ENCODE measurements at places on chromosomes 4 and X.

DNA sequence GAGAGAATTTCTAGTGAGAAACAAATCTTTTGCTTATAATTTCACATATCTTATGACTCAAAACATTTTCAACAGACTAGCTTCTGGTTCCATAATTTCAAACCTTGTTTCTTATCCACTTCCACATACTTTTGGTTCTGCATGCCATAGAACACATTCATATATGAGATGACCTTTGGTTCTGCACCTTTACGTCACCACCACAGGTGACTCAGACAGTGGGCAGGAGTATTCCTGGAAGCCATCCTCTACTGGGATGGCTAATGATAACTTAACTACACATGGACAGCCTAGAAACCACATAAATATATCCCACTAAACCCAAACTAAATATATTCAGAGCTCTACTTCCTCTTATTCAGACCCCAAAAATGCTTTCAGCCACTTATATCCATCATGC, 133.3 kb downstream of the DCK start:
- DNase-seq = peak; percentile 85

GRCh38 chrX:78116766-78117165, 12.7 kb downstream of the PGK1 start:
- DNase-seq = no peak

- no peak for DNase-seq
Measured at GRCh38 chr4:118904935-118905334, 16.3 kb downstream of the SYNPO2 start.

- no peak for DNase-seq
Measured at GRCh38 chr4:153113061-153113837, 91.0 kb upstream of the TRIM2 start.

- no peak for DNase-seq
Measured at GRCh38 chrX:39613997-39614679, 483.6 kb downstream of the BCOR start.

DNA sequence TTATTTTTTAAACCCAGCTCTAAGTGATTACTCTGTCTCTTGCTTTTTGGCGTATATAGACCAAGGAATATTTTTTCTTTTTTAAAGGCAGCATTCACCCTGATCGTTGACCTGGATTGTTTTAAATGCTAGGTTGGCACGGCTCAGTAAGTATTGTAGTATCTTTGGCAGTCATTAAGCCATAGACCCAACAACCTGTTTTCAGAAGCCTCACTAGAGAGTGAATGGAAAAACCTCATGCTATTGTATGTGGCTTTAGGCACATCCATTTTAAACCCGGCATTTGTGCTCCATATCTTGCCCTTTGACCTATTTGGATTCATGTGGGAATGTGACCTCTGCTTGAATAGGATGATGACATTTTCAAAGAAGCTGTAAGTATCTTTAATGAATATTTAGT, 183.9 kb downstream of the SNCA start:
- DNase-seq = no peak

DNA sequence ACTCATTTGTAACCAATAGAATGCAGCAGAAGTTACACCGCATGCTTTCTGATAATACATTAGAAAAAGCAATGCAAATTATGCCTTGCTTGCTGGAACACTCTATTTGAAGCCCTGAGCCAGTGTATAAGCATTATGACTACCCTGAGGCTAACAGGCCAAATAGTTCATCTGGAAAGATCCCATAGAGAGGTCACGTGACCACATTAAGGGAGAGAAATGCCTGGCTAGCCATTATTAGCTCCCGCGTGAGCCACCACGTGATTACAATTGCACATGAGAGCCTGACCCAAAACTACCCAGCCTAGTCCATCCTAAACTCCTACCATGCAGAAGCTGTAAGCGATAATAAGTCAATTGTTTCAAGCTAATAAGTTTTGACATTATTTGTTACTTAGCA, 472.9 kb upstream of the GALNTL6 start:
- no peak for DNase-seq

- DNase-seq = no peak
Measured at GRCh38 chrX:152641256-152641875, 3.7 kb downstream of the GABRQ start.

DNA sequence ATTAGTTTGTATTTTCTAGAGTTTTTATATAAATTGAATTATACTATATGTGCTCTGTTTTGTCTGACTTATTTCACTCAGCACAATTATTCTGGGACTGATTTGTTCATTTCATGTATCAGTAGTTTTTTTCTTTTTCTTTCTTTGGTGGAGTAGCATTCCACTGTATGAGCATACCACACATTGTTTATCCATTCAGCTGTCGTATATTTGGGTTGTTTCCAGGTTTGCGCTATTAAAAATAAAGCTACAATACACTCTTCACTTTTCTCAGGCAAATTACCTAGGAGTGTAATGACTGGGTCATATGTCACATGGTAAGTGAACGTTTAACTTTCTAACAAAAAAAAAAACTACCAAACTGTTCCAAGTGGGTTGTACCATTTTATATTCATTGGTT, 9.6 kb upstream of the OTUD4 start:
- DNase-seq = no peak

GRCh38 chrX:136166221-136166855, 19.0 kb downstream of the FHL1 start:
- peak; percentile 18 for DNase-seq

- DNase-seq = no peak
Measured at GRCh38 chr4:105279314-105279713, 132.6 kb downstream of the TET2 start.

- no peak for DNase-seq
Measured at GRCh38 chr4:115850799-115851509, 737.5 kb upstream of the NDST4 start.

GRCh38 chr4:24913119-24913485, 260 bp upstream of the CCDC149 start:
- no peak for DNase-seq

GRCh38 chrX:154749856-154750255, 1.0 kb downstream of the GAB3 start:
- no peak for DNase-seq

- DNase-seq = peak; percentile 11
Measured at GRCh38 chrX:17007134-17007768, 60.8 kb downstream of the REPS2 start.

DNA sequence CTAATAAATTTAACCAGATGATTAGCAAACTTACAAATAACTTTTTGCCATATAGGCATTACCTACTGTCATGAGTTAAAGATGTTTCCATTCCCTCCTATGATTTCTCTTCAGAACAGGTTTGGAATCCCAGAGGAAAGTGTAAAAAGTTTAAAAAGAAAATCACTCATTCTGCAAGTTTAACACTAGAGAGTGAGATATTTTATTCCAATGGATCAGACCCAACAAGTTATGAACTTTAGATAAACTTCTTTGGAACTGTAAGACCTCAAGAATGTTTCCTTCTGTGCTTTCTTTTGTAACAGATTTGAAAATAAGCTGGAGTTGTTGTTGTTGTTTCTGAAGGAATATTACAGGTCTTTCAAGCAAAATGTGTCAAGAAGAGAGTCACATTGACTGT, 51.6 kb downstream of the PPP3CA start:
- no peak for DNase-seq

GRCh38 chr4:8005814-8006215, 66.2 kb upstream of the AFAP1 start:
- DNase-seq = no peak

DNA sequence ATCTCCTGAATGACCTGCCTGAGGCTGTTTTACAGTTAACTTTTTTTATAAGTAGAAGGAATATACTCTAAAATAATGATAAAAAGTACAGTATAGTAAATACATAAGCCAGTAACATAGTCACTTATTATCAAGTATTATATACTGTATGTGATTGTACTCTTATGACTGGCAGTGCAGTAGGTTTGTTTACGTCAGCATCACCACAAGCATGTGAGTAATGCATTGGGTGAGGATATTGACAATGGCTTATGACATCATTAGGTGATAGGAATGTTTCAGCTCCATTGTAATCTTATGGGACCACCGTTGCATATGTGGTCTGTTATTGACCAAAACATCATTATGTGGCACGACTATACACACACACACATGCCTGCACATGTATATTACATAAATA, 20.5 kb downstream of the NUDT9 start:
- no peak for DNase-seq

- peak; percentile 73 for DNase-seq
Measured at GRCh38 chr4:151418856-151419255, 9.9 kb downstream of the FHIP1A start.

- no peak for DNase-seq
Measured at GRCh38 chr4:174023641-174024040, 259.8 kb downstream of the FBXO8 start.

GRCh38 chr4:173167758-173168395, 734 bp upstream of the GALNT7 start:
- peak; percentile 40 for DNase-seq

DNA sequence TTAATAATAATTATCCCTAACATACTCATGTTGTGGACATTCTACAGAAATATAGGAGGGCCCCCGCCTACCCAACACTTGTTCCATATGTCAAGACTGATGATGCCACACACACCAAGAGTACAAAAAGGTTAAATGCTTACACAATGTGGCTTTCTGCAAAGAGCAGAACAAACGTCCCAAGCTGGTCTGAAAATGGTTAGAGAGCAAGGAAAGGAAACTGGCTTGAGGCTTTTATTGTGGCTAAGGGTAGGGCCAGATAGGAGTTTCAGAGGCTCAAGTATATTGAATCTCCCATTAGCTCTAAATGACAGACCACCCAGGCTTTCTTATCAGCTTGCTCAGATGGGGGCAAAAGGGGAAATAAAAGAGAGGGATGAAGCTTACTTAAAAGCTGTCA, 134.1 kb upstream of the C1QTNF7 start:
- no peak for DNase-seq
